ENCODE measurements at places on chromosomes 3 and 15. TPM values are rescaled to one million over a fixed set of nuclear protein-coding genes. Genes with fewer than 3 reads are reported as not detected.

GRCh38 chr3:171459942-171460724 lies at the start of gene TNIK:
Gene TNIK (minus strand): TSS chr3:171460405. CDS start chr3:171460063, 342 bp downstream.
- DNase-seq = peak; percentile 87

- DNase-seq = no peak
These were observed 46.4 kb downstream of the KLF15 start for GRCh38 chr3:126310816-126311215.

GRCh38 chr3:5071061-5071460 lies 51.0 kb upstream of the ARL8B start:
- no peak for DNase-seq

GRCh38 chr15:64634576-64635498 lies 140.6 kb downstream of the RBPMS2 start:
- no peak for DNase-seq

DNA sequence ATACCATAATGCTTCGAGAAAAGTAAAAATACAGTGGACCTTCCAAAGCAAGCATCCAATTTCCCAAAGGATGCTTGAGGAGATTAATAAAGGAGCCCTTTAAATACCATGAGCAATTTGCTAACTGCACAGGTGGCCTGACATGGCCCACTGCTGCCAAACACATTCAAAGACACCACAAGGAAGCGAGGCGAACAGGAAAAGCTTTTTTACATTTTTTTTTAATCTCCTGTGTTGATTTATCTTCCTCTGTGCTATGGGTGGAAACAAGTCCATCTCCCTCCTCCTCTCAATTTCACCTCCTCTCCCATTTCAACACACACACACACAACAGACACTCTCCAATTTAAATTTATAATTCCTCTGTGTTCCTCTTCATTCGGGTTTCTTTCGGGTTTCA lies 243.4 kb downstream of the IGSF11 start:
- no peak for DNase-seq

GRCh38 chr15:66698318-66698961 lies 3.6 kb upstream of the SMAD6 start:
- DNase-seq = no peak

DNA sequence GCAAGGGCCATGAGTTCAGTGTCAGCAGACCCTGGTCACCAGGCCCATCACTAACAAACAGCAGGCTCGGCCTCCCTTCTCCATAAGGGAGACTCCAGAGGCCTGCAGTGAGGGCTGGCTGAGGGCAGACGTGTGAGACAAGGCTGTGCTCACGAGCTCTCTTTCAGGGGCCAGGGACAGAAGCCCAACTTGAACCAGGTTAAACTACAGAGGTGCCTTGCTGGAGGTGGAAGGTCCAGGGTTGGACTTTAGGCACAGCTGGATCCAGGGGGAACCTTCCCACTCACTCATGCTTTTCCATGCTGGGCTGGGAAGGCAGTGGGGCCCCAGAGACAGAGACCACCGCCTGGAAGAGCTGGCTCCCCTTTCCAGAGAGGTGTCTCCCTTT lies 19.0 kb downstream of the CFAP100 start:
- peak; percentile 65 for DNase-seq

DNA sequence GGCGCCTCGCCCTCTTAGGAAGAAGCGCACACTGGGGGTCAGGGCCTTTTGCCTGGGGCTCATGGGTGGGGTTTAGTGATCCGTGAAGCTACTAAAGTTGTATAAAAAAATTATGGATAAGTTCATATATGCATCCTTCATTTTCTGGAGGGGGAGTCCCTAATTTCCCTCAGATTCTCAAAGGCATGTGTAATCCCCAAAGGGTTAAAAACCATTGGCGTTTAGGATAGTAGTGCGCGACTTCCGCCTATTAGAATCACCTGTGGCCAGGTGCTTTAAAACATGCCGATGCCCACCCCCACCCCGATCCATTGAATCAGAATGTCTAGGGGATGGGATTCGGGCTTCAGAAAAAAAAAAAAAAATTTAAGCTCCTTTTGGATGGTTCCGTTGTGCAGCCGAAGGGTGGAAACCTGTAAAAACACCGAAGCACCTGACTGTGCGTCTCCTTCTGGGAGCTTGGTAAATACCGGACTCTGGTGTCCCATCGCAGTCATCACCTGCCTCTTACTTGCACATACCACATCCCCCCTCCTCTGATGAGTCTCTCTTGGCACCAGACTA lies 570 bp downstream of the APH1B start:
- no peak for DNase-seq

DNA sequence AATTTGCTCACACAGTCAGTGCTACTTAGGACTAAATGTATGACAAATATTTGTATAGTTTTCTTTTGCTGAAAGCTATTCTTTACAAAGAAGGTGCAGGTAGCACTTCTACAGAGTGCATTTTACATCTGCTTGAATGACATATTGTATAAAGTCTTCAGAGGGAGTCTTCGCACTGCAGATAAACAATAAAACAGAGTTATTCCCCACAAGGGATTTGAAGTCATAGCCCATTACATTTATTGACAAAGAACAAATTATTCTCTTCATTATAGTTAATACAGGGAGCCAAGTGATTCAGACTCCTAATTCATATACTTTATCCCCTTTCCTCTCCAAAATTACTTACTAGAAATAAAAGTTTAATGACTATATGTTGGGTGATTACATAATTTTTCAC lies 529.7 kb downstream of the EDEM1 start:
- DNase-seq = no peak

DNA sequence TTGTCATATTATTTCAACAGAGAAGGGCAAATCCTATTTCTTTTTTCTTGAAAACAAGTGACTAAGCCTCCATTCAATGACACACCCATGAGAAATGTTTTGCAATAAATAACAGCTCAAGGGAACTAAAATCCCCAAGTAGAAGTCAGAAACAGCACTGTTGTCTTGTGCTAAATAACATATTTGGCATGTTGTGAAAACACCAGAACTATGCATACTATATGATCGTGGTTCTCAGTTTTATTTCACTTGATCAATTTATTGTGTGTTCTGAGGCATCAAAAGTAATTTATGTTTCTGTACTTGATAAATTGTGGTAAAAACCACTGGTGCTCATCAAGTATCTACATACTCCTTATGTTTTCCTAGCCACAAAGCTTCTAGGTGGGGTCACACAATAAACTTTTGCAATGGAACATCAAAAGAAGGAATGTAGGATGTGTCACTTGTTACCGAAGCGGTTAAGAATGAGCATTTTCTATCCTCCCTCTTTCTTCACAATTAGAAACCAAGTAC lies 691.7 kb upstream of the CBLB start:
- no peak for DNase-seq

DNA sequence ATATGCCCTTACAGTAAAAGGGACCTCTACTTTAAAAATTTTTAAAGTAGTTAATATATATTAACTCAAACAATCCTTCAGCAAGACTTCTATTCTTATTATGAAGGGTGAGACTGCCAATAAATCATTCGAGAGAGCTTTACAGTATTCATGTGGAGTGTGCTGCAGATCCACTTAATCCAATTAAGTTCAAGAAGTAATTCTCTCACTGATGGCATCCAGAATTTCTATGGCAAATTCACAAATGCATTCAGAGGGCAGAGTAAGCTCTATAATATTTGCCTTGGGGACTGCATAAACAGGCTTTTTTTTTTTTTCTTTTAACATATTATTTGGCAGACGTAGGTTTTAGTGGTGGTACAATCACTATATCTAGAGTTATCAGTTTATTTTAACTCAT lies 692.0 kb downstream of the NLGN1 start:
- DNase-seq = no peak

- no peak for DNase-seq
These were observed 872.3 kb downstream of the ROBO1 start for GRCh38 chr3:78895528-78895927.

DNA sequence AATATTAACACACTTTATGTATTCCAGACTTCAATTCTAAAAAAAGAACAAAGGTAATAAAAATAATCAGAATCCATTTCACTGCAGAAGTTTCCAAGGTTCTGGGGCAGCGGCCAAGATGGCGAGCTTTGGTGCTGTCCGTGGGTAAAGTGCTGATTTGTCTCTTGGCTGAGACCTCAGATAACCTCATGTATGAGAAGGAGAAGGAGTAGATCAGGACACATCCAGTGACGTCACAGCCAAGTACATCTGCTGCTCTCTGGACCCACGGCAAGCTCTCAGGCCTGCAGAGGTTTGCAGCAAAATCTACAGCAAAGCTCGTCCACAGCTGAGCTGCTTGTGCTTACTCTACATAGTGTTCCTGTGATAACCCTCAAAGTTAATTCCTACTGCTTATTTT lies 165.7 kb downstream of the MAGI1 start:
- DNase-seq = no peak

DNA sequence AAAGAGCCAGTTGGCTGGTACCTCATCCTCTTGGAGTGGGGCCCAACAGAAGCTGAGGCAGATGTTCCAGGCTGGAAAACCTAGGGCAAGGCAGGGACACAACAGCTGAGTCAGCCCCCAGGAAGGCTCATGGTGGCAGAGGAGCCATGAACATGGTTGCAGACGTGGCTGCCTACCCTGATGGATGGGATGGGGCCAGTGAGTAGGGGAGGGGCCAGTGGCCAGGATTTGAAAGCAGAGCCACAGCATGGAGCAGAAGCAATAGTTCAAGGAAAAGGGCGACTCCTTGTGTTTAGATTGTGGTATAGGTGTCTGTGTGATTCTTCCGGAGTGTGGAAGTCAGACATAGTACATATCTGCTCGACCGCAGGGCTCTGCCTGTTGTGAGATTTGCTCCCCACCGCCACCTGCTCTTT lies 24.2 kb downstream of the PXYLP1 start:
- DNase-seq = no peak

- no peak for DNase-seq
These were observed 112.4 kb downstream of the ABI3BP start for GRCh38 chr3:100880845-100881244.

DNA sequence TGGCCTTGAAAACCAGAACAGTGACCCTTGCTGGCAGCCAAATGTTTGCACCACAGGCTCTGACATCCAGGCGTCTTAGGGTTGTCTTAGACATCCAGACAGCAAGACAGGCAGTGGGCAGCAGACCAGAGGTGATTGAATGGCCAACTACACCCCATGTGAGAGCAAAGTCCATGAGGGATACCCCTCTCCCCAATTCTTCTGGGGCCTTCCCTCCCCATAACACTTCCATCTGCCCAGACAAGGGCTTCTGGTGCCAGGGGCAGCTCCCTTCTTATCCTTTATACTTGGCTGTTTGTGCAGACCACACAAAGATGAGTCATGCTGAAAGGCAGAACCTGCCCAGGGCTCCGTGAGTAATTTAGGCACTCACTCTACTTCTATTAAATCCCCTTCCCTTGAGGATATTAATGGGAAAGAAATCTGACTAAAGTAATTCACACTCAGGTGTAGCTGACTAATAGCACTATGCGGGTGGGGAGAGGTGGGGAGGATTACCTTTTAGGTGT lies 257.9 kb downstream of the UACA start:
- DNase-seq = no peak

- no peak for DNase-seq
These were observed 12.4 kb downstream of the LINGO1 start for GRCh38 chr15:77620297-77620696.

- DNase-seq = no peak
These were observed 61.7 kb upstream of the KCNMB2 start for GRCh38 chr3:178474526-178474925.

- DNase-seq = no peak
These were observed 483.2 kb downstream of the RBMS3 start for GRCh38 chr3:29764041-29764440.

DNA sequence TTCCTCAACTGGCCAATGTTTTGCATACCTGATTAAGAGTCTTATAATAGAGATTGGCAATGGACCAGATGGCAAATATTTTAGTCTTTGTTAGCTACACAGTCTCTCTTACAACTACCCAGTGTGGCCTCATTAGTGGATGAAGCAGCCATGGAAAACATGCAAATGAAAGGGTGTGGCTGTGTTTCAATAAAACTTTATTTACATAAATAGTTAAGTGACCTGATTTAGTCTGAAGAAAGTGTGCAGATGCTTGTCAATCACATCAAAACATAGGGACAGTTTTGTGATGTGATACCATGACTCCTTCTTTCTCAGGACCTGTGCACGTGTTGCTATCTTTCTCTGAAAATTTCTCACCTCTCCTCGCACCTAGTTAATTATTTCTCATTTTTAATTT lies 309.8 kb upstream of the GRM7 start:
- DNase-seq = no peak

DNA sequence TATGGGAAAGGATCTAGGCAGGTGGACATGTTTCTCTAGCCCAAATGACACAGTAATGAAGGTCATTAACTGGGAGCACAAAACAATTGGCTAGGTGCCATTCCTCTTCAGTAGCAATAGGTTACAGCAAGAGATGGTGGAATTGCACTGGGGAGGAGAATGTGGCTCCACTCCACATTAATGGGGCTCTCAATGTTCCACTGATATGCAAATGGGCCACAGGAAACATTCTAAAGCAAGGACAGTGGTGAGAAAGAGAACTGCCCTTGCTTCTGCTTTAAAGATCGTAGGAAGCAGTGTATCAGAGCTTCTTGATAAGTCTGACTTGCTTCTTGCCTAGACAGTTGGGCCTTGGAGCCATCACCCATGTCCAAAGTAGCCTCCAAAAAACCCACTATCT lies 271.4 kb upstream of the PPP2R3A start:
- no peak for DNase-seq

GRCh38 chr15:66884661-66885237 lies 180.7 kb upstream of the SMAD3 start:
- peak; percentile 36 for DNase-seq

- DNase-seq = no peak
These were observed 54.7 kb downstream of the LRRC28 start for GRCh38 chr15:99305761-99306505.

DNA sequence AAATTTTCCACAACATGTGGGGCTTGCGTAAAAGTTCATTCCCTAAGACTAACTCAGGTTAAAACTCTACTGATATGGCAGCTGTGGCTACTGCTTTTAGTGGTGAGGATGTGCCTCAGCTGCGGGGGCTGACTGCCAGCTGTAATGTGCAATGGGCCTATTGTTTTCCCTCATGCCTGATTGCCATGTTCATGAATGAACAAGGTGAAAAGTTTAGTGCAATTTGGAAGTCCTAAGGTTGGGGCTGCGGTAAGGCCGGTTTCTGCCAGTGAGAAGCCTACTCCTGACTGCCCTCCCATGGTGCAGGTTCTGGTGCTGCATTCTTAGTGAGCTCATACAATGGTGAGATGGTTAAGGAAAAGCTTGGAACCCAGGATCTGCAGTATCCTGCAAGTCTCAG lies 10.9 kb upstream of the ALDH1L1 start:
- no peak for DNase-seq

- no peak for DNase-seq
These were observed 157.3 kb downstream of the ADAMTS9 start for GRCh38 chr3:64530434-64531049.

GRCh38 chr3:160159341-160159740 lies 65.9 kb upstream of the C3orf80 start:
- DNase-seq = no peak

- no peak for DNase-seq
These were observed 88.5 kb upstream of the SKOR1 start for GRCh38 chr15:67736810-67737209.

The SEC61A1 gene
- 132 TPM for total RNA-seq

The RBPMS2 gene
- total RNA-seq = 0.83 TPM

The VIPR1 gene
- total RNA-seq = 148 TPM

The IL16 gene
- total RNA-seq = 8.3 TPM

The CLDN18 gene
- not detected for total RNA-seq

The TRH gene
- not detected for total RNA-seq

The RBMS3 gene
- 7.7 TPM for total RNA-seq

The GABPB1 gene
- 23.9 TPM for total RNA-seq

The PCBP4 gene
- total RNA-seq = 30.5 TPM
